Bone marrow (tissue), 2 donors: ENCODE measurements at places on chromosomes 4 and X.

DNA sequence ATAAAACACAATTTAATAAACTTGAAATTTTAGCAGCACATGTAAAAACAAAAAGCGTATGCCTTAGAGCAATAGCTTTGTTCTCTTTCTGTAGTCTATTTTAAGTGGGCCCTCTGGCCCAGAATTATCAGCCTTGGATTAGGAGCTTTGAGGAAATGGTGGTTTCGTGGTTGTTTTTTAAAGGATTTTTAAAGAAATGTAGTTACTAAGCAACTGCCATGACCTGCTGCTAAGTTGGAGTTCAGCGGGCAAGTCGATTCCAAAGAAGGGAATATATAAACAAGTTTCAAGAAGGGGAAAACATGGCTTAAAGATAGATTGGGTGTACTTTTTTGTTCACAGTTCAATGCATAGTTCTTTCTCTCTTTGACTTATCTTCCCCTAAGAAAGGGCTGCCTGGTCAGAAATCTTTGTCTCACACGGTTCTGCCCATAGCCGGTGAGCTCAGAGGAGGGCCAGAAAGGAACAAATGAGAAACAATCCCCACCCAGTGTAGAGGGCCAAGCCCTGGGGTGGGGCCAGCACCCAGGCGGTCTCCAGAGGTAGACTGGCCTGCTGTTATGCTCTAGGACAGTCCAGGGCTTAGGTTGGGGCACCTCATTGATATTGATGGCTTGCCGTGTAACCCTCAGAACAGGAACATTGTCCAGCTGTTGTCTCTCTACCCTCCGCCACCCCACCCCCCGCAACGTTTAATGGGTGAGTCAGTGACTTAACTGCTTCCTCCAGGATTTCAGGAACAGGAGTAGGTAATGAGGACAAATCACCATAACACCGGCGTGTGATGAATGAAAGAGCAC, 32.5 kb downstream of the DLG3 start:
- DNase-seq: no peak

DNA sequence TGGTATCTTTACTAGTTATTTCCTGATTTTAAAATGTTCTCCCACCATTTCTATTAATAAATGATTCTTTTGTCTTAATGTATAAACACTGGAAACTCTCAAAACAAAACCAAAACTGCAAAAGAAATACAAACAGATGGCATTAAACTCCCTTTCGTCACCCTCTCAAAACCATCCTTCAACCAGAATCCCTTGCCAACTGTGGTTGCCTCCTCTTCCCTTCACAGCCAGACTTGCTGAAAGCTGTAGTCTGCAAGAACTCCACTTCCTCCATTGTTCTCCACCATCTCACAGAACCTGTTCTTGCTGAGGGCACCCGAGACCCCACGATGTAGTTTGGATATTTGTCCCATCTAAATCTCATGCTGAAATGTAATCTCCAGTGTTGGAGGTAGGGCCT, 96.5 kb downstream of the WWC2 start:
- no peak for DNase-seq

DNA sequence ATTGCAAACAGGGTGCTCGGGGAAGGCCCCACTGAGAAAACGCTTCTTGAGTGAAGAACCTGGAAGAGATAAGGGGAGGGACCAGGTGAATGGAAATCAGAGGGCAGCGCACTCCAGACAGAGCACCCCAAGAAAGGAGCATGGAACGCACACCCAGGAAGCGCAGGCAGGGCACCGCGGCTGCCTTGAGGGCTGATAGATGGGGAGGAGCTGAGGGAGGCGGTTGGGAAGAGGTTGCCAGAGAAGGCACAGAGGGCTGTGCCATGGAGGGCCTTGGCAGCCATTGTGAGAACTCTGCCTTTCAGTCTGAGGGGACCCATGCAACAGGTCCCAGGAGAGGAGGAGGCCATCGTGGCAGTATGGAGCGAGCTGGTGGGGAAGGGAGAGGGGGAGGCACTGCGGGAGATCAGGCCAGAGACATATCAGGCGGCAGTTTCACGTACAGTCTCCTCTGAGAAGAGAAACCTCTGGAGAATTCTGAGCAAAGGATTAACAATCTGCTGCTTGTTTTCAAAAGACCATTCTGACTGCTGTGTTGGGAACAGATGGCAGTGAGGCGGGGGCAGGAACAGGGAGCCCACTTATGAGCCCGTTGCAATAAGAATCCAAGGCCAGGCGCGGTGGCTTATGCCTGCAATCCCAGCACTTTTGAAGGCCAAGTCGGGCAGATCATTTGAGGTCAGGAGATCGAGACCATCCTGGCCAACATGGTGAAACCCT, 83.7 kb downstream of the PCYT1B start:
- DNase-seq: no peak

DNA sequence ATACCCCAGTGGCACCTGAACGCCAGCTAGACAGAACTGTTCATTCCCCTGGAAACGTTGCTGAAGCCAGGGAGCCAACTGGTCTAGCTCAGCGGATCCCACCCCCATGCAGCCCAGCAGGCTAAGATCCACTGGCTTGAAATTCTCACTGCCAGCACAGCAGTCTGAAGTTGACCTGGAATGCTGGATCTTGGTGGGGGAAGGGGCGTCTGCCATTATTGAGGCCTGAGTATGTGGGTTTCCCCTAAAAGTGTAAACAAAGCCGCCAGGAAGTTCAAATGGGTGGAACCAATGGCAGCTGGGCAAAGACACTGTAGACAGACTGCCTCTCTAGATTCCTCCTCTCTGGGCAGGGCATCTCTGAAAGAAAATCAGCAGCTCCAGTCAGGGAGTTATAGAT, 213.0 kb downstream of the NKX6-1 start:
- no peak for DNase-seq

- DNase-seq: no peak
These were observed 12.8 kb downstream of the TBC1D9 start for GRCh38 chr4:140743194-140743931.

DNA sequence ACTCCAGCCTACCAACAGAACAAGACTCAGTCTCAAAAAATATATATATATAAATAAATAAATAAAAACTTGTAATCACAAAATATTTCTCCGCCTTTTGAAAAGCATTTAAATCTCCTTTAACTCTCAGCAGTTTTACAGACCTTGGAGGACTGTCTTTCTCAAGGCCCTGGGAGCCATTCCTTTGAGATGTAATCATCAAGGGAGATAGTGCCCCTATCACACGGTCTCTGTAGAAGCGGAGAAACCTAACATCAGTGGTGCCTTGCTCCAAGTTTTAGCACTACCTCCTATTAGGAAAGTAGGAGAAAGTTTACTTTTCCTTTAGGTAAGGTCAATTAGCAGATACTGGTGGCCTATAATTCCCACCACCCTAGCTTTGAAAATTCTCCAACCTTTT, 58.5 kb downstream of the ANTXR2 start:
- DNase-seq: no peak

DNA sequence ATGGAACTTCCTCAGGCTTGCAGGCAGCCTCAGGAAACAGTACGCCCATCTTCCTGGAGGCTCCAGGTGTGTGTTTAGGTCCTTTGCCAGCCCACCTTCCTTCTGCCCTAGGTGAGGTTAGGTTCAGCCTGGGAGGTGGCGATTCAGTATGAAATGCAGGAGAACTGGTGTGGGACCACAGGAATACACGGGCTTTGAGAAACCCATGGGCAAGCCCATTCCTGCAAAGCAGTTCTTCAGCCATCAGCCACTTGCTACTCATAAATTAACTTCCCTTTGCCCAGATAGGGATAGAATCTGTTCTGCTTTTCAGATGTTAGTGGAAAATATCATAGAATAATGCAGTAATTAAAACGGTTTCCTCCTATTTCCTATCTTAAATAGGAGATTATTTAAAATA, 32.2 kb downstream of the TBC1D14 start:
- DNase-seq: no peak

GRCh38 chr4:2338754-2339457, 77.0 kb upstream of the MXD4 start:
- no peak for DNase-seq

DNA sequence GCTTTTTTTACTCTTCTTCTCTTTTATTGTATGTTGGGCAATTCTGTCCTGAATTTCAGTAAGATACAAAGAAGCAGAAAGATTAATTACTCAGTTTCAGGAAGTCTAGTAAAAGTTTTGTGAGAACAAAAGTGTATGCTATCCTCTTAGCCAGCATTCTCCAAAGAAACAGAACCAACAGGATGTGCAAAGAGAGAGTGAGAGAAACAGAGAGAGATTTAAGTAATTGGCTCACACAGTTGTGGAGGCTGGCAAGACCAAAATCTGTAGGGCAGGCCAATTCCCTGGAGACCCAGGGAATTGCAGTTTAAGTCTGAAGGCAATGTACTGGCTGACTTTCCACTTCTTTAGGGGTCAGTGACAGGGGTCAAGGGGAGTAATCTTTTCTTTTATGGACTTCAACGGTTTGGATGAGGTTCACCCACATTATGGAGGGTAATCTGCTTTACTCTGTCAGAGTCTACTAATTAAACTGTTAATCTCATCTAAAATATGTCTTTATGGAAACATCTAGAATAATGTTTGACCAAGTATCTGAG, 59.2 kb upstream of the SLC39A8 start:
- no peak for DNase-seq

GRCh38 chrX:9676738-9677097, 88.9 kb downstream of the GPR143 start:
- no peak for DNase-seq

DNA sequence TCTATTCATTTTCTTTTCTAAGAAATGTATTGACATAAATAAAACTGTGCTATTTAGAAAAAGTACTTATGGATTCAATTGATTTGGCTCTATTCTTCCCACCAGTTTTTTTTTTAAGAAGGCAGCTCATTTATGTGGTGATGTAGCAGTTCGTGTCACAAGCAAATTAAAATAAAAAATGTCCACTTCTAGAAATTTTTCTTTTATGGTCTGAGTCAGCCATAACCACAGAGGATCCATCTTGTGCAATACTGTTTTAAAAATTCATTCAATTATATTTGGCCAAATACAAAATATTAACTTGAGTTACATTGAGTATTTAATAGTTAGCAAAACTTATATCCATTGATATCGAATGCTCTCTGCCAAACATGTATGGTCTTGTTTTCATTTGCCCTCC, 207.9 kb upstream of the FAT1 start:
- no peak for DNase-seq

GRCh38 chr4:44583393-44583792, 68.0 kb downstream of the YIPF7 start:
- DNase-seq: no peak

DNA sequence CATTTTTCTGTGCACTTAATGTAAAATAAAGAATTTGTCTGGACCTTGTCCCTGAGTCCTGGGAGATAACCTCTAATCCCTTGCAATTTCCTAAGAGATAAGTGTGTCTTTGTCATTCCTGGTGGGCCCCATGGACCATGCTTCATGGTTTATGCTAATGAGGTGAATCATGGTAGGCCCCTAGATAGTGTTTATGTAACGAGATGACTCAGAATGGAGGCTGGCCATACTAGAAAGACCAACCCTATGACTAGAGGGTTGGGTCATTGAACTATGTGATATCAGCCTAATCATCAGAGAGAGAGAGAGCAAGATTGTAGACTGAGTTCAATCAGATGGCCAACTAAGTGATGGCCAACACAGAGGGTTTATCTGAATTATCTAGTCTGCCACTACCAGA, 64.2 kb upstream of the NHSL2 start:
- DNase-seq: no peak

DNA sequence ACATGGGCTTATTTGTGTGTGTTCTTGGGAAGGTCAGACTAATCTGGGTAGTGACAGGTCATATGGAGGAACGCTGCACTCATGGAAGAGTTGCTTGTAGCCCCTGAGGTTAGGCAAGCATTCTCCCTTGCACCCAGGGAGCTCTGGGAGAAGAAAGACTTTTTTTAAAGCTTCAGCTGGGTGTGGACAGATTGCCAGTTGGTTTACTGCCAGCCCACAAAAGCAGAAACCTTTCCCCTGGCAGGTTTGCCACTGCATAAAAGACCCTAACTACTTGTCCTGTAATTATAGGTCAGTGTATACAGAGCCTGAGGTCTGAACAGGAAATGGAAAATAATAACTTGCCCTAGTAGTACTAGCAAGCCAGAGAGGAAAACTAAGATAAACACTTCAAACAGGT, 7.4 kb upstream of the NFKB1 start:
- DNase-seq: no peak

DNA sequence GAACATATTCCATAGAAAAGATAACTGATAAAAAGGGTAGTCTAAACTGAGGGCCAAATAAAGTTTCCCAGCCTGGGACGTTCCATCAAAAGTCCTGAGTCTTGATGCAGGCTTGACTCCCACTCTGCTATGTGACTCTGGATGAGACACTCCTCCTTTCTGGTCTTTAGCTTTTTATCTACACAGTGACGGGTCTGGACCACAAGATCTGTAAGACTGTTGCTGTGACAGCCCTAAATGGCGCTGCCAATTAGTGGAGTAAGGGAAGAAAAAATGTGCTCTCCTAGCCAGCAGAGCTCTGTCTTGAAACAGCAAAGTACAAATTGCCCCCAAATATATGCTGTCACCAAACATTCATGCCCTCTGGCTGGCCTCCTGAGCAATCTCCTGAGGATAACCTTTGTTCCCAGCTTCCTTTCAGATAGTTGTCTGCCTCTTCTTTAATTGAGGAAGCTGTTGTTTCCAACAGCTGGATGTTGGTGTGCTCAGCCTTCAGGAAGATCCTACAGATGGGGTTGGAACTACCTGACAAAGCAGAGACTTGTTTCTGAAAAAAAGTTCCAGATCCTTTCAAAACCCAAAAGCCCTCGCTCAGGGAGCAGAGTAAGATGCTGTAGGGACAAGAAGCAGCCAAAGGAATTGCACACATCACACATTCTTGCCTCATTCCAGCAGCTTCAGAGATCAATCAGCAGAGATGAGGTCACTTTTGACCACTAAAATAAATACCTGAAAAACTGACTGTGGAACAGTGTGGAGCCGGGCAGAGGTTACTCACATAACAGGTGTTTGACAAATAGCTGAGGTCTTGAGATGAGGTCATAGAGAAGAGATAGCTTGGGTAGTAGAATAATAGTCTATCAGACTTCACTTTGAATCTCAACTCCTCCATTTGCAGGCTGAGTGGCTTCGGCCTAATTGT, 383.4 kb upstream of the FGF13 start:
- no peak for DNase-seq

GRCh38 chr4:38190717-38191178, 230.6 kb downstream of the PTTG2 start:
- no peak for DNase-seq

GRCh38 chr4:189162888-189163287, 777.8 kb upstream of the FRG1 start:
- no peak for DNase-seq

GRCh38 chr4:150251752-150252190, 173.5 kb downstream of the DCLK2 start:
- no peak for DNase-seq

DNA sequence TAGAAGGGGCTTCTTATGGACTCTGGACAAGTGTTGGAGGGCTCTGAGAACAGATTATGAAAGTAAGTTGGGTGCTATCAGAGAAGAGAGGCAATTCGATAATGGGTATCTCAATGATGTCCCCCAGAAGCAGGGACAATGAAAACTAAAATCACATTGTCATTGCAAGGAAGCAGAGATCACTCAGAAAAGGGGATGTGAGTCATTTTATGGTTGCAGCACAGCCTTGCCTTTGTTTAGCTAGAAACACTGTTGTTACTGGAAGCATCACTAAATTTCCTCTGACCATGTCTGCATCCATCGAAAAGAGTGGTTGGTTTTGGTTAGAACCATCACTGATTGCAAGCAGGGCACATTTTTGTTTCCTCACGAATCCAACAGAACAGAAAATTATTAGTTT, 246.8 kb upstream of the NWD2 start:
- DNase-seq: no peak
